ENCODE measurements at places on chromosomes 1 and 21.

- no peak for DNase-seq
Measured at GRCh38 chr21:22476726-22477646, 1478.8 kb downstream of the NCAM2 start.

- DNase-seq, result no peak
Measured at GRCh38 chr1:6497215-6497866, 5.9 kb upstream of the PLEKHG5 start.

- no peak for DNase-seq
Measured at GRCh38 chr21:16408280-16408679, 678.5 kb downstream of the USP25 start.

- no peak for DNase-seq
Measured at GRCh38 chr1:166365081-166365480, 198.3 kb upstream of the FAM78B start.

GRCh38 chr1:236837897-236838296 is 42.8 kb downstream of the MTR start:
- no peak for DNase-seq

- no peak for DNase-seq
Measured at GRCh38 chr1:229035748-229036082, 235.2 kb upstream of the RAB4A start.

GRCh38 chr21:32613436-32614043 is 1.4 kb upstream of the CFAP298 start:
- no peak for DNase-seq

DNA sequence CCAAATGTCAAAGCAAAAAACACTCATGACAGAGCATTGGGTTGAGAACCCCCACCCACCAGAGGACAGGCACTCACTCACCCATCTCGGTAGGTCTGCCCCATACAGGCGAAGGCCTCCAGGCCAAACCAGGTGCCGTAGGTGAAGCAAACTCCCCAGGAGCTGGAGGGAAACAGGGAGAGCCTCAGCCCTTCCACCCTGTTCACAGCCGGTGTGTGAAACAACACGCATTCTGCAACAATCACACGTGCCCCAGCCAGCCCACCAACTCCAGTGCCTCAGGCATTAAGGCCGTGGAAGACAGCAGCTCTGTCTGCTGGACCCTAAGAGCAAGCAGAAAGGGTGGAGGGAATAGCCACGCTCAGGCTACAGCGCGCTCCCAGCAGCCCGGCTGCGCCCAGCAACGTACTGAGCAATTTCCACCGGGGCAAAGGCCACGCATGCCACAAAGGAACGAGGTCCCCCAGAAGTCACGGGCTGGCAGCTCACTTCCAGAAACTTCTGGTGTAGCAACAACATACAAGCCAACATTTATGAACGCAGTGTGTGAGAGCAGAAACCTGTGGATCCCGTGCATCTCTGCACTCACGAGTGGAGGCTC is 11.4 kb upstream of the SPATC1L start:
- no peak for DNase-seq

All from NCI-H1436 (cell line).